ENCODE measurements at places on chromosomes 12 and 14.

DNA sequence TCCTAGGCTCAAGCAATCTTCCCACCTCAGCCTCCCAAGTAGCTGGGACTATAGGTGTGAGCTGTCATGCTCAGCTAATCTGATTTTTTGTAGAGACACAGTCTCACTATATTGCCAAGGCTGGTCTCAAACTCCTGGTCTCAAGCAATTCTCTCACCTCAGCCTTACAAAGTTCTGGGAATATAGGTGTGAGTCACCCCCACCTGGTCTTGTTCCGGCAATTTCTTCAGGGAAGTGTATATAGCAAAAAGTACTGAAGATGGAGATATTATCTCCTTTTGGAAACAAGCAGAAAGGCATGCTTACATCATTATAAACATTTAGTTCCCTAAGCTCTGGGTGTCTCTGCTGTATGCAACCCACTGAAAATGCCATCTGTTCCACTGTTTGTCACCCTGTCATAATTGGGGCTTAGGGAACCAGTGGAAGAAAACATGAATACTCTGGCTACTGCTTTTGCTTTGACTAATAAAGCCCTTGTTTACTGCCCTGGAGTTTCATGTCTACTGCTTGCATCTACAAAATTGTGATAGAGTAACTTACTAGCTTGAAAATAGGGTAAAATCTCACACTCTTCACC is 940.2 kb downstream of the GALC start:
- no peak for DNase-seq

GRCh38 chr14:63273717-63274655 is 44.7 kb downstream of the GPHB5 start:
- DNase-seq, result no peak

- DNase-seq, result no peak
Observed at GRCh38 chr12:1099158-1099557, 108.1 kb downstream of the ERC1 start.

GRCh38 chr14:28057359-28058296 is 709.0 kb upstream of the FOXG1 start:
- DNase-seq, result no peak

DNA sequence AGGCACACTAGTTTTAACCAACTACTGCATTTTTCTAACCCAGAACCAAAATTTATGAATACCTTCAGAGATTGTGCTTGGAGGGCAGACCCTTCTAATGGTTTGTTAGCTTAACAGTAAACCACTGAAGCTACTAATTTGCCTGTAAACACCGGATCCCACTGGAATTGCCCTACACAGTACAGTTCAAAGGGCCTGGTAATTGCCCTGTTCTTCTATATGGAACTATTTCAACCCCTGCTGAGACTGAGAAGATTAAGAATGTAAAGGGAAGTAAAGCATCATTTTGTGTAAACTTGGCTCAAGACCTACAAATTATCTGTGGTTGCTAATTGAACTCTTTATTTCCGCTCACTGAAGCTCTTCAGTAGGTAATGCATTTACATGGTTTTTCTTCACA is 468.1 kb downstream of the NPAS3 start:
- no peak for DNase-seq

DNA sequence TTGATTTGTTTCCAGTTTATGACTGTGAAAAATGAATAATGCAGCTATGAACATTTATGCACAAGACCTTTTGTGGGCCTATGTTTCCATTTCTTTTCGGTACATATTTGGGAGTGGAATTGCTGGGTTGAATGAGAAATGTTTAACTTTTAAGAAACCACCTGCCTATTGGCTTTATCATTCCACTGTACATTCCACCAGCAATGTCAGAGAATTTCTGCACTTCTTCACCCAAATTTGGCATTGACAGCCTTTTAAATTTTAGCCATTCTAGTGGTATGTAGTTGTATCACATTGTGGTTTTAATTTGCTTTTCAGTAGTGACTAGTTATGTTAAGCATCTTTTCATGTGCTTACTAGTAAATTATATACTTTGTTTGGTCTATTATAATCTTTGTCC is 317.0 kb upstream of the TMTC1 start:
- no peak for DNase-seq

DNA sequence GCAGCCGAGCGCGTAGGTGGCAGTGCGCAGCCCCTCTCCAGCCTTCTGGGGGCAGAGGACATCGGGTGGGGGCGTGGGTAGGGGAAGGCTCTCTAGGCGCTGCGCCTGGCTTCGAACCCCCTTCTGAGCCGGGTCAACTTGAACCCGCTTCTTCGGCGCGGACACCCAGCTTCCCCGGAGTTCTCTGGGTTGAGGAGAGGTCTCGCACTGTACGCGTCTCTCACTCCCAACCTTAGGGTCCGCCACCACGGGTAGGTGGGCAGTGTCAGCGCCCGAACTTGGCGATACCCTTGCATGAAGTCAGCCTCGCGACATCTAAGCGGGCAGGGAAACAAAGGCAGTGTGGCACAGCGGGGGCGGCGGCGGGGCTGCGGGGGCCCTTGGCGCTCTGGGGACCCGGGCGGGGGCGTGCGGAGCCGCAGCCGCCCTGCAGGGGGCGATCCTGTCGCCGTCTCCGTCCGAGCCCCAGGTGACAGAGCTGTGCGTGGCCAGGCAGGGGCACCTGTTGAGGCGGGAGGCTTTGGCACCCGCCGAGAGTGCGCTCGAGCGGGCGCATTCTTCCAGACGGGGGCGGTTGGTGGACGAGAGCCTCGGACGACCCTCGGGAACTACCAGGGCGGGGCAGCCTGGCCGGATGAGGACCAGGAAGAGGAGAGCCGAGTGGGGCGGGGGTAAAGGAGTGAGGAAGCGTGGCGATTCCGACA is 1.1 kb downstream of the GALNT16 start:
- DNase-seq, result no peak

- no peak for DNase-seq
Observed at GRCh38 chr12:4274396-4275015, 944 bp downstream of the CCND2 start.

DNA sequence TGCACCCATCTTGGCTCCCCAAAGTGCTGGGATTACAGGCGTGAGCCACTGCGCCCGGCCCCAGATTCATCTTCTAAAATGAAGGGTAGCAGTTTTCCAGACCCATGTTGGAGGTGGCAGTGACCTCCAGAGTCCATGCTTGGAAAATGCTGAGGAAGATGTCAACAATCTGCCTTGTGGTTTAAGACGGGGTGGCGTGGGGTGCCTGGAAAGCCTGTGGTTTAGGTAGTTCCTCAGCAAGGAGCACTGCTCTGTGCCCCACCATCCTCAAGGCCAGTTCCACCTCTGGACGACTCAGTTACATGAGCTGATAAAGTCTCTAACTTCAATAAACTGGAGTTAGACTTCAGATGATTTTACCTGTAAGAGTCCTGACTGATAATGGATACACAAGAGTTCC is 48.6 kb downstream of the DRAM1 start:
- DNase-seq, result peak; percentile 73

DNA sequence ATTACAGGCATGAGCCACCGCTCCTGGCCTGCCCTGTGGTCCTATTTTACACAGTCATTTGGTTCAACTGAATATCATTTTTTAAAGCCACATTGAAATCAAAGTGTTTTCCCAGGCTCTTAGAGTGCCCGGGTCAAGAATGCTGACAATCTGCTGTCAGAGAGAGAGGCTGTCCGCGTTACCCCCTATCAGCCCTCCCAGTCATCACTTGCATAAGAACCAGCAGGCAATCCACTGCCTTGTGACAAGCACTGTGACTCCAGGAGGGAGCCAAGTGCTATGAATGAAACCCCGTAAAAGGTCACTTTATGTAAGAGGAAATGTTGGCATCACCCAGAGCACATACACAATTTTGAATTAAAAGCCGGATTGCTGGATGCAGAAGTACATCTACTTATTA is 13.5 kb downstream of the PHLDA1 start:
- peak; percentile 74 for DNase-seq

DNA sequence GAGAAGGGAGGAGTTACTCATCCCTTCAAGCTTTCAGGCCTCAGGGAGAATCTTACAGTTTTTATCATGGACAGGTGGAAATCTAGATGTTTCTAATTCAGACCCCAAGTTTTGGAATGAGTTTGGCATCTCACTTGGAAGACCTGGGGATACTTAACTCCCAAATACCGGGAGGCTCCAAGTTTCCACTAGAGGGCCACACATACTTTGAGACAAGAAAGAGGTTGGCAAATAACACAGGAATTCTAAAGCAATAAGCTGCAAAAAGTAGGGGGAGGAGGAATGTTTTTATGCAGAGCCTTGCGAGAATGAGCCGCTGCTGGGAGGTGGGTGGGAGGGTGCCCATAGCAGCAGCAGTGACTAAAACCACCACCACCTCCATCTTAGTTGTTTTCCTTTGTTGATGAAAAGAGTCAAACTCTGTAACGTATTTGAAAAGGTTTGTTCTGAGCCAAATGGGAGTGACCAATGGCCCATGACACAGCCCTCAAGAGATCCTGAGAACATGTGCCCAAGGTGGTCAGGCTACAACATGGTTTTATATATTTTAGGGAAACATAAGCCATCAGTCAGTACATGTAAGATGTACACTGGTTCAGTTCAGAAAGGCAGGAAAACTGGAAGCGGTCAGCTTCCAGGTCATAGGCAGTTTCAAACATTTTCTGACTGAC is 34.2 kb upstream of the RNASE1 start:
- DNase-seq, result peak; percentile 24

GRCh38 chr12:82279536-82280058 is 78.6 kb downstream of the CCDC59 start:
- DNase-seq, result no peak

DNA sequence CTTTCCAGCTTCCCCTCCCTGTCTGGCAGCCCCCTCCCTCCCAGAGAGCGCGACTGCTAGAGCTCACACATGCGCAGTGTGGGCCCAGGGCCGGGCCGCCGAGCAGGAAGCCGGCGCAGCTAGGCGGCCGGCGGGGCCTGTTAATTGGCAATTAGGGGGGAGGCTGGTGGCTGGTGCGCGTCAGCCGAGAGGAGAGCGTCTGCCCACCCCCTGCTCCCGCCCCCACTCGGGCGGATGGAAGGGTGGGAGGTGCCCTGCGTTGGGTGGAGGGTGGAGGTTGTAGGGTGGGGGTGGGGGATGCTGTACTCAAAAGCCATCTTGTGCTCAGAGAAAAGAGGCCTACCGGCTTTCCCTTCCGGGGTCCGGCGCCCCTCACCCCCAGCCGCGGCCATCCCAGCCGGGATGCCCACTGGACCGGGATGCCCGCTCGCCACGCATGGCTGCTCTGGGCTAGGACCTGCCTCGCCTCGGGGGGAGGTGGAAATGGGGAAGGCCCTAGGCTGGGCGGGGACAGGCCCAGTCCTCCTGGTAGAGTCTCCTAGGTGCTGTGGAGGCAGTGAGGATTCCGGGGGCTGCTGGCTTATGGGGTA is 9.2 kb downstream of the HOXC8 start:
- peak; percentile 95 for DNase-seq

- peak; percentile 55 for DNase-seq
Observed at GRCh38 chr12:40105515-40106201, at the start of gene SLC2A13. TSS of gene SLC2A13 (minus strand) at chr12:40106081. CDS start at chr12:40105808, 273 bp downstream.

- DNase-seq, result peak; percentile 48
Observed at GRCh38 chr14:69763761-69764510, 3.0 kb upstream of the SRSF5 start.

DNA sequence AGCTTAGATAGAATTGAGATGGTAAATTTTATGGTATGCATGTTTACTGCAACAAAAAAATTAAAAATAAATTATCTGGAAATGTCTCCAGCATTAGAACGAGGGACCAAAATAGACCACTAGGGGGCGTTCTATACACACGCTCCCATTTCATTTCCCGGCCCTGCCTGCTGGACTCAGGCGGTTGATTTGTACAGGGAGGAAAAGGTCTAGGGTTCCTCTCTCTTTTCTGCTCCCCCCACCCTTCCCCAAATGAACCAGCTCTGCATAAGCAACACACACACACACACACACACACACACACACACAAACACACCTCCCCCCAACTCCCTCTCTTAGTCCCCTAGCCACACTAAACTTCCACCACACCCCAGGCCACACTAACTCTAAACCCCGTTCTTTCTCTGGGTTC is 7.8 kb upstream of the DTX1 start:
- DNase-seq, result peak; percentile 40

- no peak for DNase-seq
Observed at GRCh38 chr14:96638041-96638855, 136.1 kb downstream of the PAPOLA start.

DNA sequence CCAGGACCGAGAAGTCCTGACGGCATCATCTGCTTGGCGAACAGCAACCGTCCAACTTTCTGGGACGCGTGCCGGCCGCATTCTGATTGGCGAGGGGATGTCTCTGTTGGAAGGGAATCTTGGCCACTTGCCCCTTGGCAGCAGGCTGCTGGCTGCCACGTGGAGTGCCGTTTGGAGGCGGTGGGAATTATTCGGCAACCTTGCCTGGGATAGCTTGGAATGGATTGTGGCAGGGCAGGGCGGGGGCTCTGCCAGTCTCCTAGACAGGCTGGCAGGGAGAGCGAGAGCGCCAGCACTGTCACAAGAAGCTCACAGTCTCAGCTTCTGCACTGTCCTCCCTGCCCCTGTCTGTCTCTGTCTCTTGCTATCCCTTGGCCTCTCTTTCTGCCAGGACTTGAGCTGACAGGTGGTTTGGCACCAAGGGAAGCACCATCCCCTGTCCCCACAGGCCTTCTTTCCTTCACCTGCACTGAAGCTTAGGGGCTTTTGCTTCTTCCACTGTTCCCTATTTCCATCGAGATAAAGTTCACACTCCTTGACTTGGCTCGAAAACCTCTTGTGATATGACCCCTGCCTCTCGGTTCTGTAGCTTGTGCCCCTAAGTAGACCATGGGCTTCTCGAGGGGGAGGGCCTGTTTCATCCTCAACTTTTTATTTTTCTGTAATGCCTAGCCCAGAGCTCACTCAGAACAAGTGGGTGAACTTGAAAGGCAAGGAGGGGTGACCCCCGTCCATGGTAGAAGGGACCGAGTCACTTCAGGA is 201.9 kb downstream of the PHETA1 start:
- no peak for DNase-seq

DNA sequence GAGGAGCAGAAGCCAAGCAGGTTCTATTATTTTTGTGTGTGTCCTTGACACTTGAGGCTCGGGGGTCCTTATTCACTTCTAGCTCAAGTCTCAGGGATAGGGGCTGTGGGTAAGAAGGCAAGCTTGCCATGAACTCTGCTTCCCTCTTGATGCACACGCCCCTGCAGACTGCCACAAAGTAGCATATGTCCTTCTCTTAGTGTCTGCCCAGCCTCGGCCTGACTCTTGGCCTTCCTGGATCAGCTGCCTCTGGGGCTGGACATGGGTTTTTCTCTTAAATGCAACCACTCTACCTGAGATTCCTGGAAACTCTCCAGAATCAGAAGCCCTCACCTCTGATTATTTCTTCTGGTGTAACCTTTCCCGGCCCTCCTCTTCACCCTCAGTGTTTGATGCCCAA is 28.2 kb upstream of the PEX5 start:
- DNase-seq, result no peak

DNA sequence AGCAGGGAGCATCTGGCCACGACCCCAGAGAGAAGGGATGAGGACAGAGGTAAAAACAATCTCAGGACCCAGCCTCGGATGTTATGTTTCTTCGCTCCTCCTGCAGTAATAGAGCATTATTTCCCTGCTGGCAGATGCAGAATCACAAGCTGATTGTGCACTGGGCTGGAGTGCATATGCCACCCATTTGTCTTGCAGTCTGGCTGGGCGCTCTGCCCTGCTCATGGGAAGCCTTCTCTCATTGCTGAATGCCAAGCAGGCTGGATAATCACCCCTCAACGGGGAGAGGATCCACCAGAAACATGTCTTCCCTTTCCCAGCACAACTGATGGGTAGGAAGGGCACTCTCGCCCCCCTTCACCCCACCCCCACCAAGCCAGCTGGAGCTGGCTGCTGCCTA is 8.5 kb upstream of the VASH1 start:
- no peak for DNase-seq

All from amniotic epithelial cell (primary cell).